ENCODE measurements at places on chromosomes 13 and 19. TPM values are rescaled to one million over a fixed set of nuclear protein-coding genes. Genes with fewer than 3 reads are reported as not detected.
A peak's percentile ranks its signal among the peaks of the same experiment; 100 is the strongest.

The VSIG10L gene
- total RNA-seq, result 0.29 TPM

The CDX2 gene
- not detected for total RNA-seq

The AMER2 gene
- under 0.01 TPM for total RNA-seq

GRCh38 chr19:42480335-42481095 lies 37.8 kb upstream of the CXCL17 start:
- H3K27me3 ChIP-seq, result no peaks in the 10 kb centered on the region
- H3K4me3 ChIP-seq, result no peak overlapping the region
- H3K27ac ChIP-seq, result no peak overlapping the region
- no peak for DNase-seq
- peaks cover 7% of the 10 kb centered on the region for H3K4me1 ChIP-seq

DNA sequence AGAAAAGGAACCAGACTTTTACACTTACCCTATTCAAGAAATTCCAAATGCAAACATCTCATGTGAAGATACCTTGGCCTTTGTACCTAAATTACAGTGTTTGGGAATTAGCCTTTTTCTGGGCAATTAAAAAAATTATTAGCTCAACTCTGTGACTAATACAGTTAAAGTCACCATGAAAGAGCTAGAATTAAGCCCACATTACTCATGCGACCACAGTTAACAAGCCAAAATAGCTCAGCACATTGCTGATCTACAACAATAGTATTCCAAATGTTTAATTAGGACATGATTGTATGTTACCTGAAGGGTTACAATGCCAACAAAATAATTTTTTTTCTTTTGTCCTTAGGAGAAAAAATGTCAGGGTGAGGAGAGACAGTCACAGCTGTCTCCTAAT lies 263.6 kb upstream of the GPC6 start:
- H3K4me3 ChIP-seq, result no peak overlapping the region
- H3K27ac ChIP-seq, result no peak overlapping the region
- no peak for DNase-seq
- H3K36me3 ChIP-seq, result no peaks in the 10 kb centered on the region

- DNase-seq, result no peak
- H3K27me3 ChIP-seq, result no peaks in the 10 kb centered on the region
- H3K36me3 ChIP-seq, result no peaks in the 10 kb centered on the region
- no peak overlapping the region for H3K27ac ChIP-seq
- no peak overlapping the region for H3K4me3 ChIP-seq
Measured at GRCh38 chr13:49938314-49938713, 2.2 kb upstream of the SPRYD7 start.

DNA sequence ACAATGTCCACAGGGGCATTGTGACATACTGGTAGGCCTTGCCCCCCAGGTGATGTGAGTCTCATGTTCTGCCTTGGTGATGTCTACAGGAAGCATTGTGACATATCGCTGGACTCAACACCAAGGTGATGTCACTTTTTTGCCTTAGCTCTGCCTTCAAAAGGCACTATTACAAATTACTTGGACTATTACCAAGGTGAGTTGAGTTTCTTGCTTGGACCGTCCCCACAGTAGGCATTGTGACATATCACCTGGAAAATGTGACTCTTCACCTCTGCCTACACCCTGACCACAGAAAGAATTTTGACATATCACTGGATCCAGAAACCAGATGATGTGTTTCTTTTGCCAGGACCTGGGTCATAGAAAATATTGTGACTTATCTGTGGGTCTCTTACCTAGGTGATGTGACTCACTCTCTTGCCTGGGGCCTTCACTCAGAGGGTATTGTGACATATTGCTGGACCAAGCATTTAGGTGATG lies 60.6 kb upstream of the ZNF724 start:
- no peak overlapping the region for H3K4me3 ChIP-seq
- no peak overlapping the region for H3K27ac ChIP-seq
- H3K36me3 ChIP-seq, result no peaks in the 10 kb centered on the region
- no peaks in the 10 kb centered on the region for H3K27me3 ChIP-seq

- H3K27ac ChIP-seq, result no peak overlapping the region
- H3K4me1 ChIP-seq, result peaks cover 10% of the 10 kb centered on the region
- H3K27me3 ChIP-seq, result no peaks in the 10 kb centered on the region
- no peak overlapping the region for H3K4me3 ChIP-seq
- DNase-seq, result no peak
Measured at GRCh38 chr19:13689085-13689484, 75.2 kb upstream of the MRI1 start.

- no peak for DNase-seq
- no peak overlapping the region for H3K27ac ChIP-seq
- peak overlapping the region; percentile 98 for H3K4me3 ChIP-seq
- peaks cover 8% of the 10 kb centered on the region for H3K4me1 ChIP-seq
- H3K27me3 ChIP-seq, result no peaks in the 10 kb centered on the region
Measured at GRCh38 chr19:2841855-2842574, 740 bp downstream of the ZNF555 start.

- H3K27me3 ChIP-seq, result no peaks in the 10 kb centered on the region
- no peaks in the 10 kb centered on the region for H3K36me3 ChIP-seq
- H3K4me1 ChIP-seq, result peaks cover 6% of the 10 kb centered on the region
- no peak for DNase-seq
Measured at GRCh38 chr19:40147338-40147692, 43.9 kb upstream of the MAP3K10 start.

- H3K27me3 ChIP-seq, result no peaks in the 10 kb centered on the region
- H3K4me3 ChIP-seq, result no peak overlapping the region
- no peaks in the 10 kb centered on the region for H3K4me1 ChIP-seq
- H3K27ac ChIP-seq, result no peak overlapping the region
- no peaks in the 10 kb centered on the region for H3K36me3 ChIP-seq
Measured at GRCh38 chr19:39709026-39709872, 5.0 kb downstream of the LGALS14 start.

DNA sequence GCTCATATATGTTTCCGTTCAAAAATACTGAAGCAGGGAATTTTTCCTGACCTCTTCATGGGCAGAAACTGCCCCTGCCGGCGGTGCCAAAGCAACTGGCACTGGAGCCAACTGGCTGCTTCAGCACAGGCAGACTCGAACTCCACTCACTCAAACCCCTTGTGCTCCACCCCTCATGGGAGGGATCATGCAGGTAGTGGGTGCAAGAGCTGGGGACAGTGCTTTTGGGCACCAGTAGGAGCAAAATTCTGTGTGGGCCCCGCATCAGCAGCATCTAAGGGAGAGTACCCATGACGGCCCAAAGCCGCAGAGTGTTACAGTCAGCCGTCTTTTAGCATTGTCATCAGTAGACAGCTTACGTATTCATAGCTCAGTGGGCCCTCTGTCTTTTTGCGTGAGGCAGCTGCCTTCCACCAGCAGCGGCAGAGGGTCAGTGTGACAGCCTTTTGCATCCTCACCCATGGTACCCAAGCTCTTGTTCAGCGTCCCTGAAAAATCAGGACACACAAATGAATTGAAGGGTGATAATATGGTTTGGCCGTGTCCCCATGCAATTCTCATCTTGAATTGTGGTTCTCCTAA lies 393.8 kb downstream of the SLITRK6 start:
- H3K4me1 ChIP-seq, result no peaks in the 10 kb centered on the region
- H3K4me3 ChIP-seq, result no peak overlapping the region
- no peak for DNase-seq

DNA sequence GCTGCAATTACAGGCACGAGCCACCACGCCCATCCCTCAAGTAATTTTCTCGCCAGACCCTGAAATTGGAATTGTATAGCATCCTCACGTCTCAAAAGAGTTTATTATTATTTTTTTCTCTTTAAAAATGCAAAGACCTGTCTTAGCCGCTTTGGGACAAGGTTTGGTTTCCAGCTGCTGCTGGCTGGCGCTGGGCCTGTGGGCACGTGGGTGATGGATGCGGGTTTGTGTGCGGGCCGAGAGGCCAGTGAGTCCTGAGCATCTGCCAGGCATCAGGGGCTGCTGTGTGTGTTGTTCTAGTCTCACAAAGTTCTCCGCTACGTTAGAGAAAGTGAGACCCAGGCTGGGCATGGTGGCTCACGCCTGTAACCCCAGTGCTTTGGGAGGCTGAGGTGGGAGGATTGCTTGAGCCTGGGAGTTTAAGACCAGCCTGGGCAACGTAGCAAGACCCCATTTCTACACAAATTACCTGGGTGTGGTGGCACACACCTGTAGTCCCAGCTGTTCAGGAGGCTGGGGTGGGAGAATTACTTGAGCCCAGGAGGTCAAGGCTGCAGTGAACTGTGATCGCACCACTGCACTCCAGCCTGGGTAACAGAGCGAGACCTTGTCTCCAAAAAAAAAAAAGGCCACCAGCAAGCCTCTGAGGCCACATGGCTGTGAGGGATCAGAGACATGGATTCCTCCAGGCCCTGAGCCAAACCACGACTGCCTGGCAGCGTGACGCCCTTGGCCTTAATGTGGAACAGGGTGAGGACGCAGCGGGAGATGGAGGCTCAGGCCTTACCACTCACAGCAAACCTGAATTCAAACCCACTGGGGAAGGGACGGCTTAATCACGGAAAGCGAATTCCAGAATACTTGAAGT lies 4.7 kb upstream of the TMPRSS9 start:
- no peak overlapping the region for H3K27ac ChIP-seq
- H3K36me3 ChIP-seq, result peaks cover 10% of the 10 kb centered on the region
- no peak for DNase-seq
- H3K27me3 ChIP-seq, result no peaks in the 10 kb centered on the region
- H3K4me3 ChIP-seq, result no peak overlapping the region

- H3K27me3 ChIP-seq, result no peaks in the 10 kb centered on the region
- H3K27ac ChIP-seq, result no peak overlapping the region
- DNase-seq, result no peak
Measured at GRCh38 chr13:25652764-25653163, 281.0 kb downstream of the ATP8A2 start.

GRCh38 chr19:52527956-52528351 lies 486 bp downstream of the ZNF808 start:
- no peaks in the 10 kb centered on the region for H3K27me3 ChIP-seq
- peaks cover 11% of the 10 kb centered on the region for H3K4me1 ChIP-seq
- H3K4me3 ChIP-seq, result peak overlapping the region; percentile 66
- DNase-seq, result peak; percentile 5
- no peaks in the 10 kb centered on the region for H3K36me3 ChIP-seq
- H3K27ac ChIP-seq, result peak overlapping the region; percentile 97
